ENCODE measurements at places on chromosomes 5 and 9. TPM values are rescaled to one million over a fixed set of nuclear protein-coding genes. Genes with fewer than 3 reads are reported as not detected.

DNA sequence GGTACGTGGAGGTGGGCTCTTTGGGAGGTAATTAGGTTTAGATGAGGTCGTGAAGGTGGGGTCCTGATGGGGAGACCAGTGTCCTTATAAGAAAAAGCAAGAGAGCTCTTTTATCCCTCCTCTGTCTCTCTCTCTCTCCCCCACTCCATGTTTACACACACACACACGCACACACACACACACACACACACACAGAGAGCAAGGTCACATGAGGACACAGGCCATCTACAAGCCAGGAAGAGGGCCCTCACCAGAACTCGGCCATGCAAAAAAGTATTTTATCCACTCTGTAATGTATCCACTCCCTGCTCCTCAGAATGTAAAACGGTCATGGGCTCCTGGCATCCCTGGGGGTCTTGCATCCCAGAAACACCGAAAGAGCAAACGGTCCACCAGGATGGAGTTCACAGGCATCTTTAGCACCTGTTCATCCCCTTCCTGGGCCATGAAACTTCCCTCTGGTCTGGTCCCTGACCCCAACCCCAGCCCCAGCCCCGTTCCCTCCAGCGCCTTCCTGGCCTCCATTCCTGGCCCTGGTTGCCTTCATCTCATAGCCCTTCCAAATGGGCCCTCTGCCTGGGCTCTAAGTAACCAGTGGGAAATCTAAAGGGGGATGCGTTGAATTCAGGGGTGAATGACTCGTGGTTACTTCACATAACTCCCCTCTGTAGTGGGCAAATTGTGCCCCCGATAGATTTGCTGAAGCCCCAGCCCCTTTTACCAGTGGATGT is 88.8 kb downstream of the NSUN2 start:
- no peak for DNase-seq

- no peak for DNase-seq
Observed at GRCh38 chr9:10366171-10366779, 246.5 kb downstream of the PTPRD start.

- no peak for DNase-seq
Observed at GRCh38 chr9:129427149-129427548, 193.8 kb downstream of the C9orf50 start.

DNA sequence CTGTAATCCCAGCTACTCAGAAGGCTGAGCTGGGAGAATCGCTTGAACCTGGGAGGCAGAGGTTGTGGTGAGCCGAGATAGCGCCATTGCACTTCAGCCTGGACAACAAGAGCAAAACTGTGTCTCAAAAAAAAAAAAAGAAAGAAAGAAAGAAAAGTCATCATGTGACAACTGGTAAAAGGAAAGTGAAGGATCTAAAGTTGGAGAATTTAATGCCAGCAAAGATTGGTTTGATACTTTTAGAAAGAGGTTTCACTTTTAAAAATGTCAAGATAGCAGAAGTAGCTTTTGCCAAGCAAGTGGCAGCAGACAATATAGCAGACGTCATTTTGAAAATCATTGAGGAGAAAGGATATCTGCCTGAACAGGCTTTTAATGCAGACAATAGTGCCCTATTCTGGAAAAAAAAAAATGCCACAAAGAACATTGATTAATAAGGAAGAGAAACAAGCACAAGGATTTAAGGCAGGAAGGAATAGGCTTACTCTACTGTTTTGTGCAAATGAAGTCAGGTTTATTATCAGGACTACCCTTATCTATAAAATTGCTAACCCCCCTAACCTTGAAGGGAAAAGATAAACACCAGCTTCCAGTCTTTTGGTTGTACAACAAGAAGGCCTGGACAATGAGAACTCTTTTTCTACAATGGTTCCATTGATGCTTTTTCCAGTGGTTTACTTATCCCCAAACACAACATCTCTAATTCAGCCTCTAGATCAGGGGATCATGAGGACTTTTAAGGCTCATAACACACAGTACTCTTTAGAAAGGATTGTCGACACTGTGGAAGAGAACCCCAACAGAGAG is 12.0 kb downstream of the PKD2L2 start:
- no peak for DNase-seq

DNA sequence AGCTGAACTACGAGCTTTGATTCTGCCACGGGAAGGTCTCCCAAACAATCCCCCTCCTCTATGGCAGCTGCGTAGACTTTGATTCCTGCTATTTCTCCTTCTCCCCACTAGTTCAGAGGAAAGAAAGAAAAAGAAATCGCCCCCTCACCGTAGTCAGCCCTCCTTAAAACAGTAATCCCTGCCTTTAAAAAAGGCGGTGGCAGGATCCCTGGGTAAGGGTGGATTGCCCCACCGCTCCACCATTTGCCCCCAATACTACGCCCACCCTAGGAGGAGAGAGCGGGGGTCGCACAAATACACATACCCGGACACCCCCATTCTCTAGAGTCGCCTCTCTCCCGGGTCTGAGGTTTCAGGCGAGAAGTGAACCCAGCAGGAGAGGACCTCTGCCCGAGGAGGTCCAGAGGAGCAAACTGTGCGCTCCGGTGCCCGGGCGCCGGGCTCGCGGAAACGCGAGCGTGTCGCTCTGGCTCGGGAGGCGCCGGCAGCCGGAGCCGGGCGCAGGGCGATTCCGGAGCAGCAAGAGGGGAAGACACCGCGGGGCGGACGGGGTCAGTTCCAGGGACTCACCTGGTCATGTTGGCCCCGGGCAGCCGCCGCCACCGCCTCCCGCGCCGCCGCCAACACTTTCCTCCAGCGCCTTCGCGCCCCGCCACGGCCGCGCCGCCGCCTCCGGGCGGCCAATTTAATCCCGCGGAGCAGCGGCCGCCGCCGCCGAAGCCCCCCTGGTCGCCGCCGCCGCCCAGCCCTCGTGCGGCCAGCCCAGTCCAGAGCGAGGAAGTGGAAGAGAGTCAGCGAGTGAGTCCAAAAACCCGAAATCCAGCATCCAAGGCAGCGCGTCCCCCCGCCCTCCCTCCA is 1057.7 kb upstream of the DMAC1 start:
- no peak for DNase-seq

DNA sequence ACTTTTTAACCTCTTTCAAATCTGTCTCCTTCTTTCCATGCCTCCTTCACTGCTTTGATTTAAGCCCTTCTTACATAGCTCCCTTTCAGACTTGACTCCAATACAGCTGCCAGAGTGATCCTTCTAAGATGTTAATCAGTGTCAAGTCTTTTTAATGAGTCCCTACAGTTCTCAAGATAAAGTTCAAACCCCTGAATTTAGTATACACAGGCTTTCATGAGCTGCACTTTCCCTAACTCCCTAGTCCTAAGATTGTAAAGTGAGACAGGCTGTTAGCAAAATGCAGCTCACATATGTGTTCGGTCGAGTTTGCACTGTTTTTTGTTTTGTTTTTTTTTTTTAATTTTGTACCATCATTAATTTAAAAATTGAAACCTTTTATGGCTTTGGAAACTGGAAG is 190.4 kb upstream of the VCAN start:
- no peak for DNase-seq

Gene CKS2
- 4.6 TPM for total RNA-seq

Gene CARD6
- total RNA-seq, result 10.9 TPM

DNA sequence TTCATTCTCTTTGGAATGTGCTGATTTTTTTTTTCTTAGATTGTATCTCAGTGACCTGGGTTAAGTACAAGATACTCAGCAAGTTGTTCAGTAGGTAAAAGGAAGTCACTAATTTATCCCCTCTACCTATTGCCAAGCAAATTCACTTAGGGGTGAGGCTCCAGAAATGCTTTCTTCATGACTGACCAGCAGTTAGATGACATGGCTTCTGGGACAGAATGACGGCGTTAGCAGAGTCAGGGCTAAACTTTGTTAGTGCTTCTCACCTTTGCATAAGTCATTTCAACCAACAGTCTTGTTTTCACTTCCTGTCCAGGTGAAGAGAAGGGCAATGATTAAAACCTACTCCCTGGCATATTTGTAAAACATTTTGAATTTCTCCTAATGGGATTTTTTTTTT is 20.2 kb upstream of the MTAP start:
- no peak for DNase-seq

- no peak for DNase-seq
Observed at GRCh38 chr9:77771171-77771570, 123.0 kb upstream of the GNA14 start.

Gene KCNN2
- 0.71 TPM for total RNA-seq

Gene IL7R
- total RNA-seq, result 7.8 TPM

- no peak for DNase-seq
Observed at GRCh38 chr5:76542887-76543690, 80.1 kb downstream of the F2RL2 start.

Gene TENT4A
- total RNA-seq, result 28.6 TPM

Gene CDKN2A
- total RNA-seq, result 1.5 TPM

DNA sequence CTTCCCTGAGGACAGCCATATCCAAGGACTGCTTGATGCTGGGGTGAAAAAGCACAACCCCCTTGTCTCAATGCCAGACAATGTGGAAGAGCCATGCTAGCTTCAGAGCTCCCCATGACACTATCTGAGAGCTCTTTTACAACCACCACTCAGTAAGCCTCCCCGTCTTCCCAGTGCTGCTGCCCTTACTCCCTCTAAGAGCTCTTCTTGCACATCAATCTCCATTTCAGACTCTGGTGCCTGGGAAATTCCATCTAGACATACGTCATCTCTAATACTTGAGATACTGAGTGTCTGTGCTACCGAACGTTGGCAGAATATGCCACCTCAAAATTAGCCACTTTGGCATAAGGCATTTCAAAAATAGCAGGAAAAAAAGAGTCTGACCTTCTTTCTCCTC is 94.5 kb downstream of the EDIL3 start:
- DNase-seq, result no peak
